ENCODE measurements at places on chromosomes 11 and 22.

DNA sequence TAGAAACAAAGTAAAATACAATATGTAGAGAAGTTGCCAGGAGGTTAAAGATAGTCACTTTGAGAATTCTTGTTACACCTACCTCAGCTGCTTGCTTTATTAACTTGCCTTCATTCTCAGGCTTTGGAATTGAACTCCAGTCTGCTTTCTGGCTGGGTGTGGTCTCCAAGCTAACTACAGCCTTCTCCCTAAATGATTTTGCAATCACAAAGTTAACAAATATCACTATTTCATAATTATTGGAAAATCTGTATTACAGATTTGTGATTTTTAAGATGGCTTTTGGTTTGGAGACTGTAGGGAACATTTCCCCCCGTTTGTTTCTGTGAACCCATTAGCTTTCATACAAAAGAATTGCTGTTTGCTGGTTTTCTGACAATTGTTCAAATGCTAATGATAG is 2.2 kb downstream of the PLAAT5 start:
- DNase-seq, result no peak

DNA sequence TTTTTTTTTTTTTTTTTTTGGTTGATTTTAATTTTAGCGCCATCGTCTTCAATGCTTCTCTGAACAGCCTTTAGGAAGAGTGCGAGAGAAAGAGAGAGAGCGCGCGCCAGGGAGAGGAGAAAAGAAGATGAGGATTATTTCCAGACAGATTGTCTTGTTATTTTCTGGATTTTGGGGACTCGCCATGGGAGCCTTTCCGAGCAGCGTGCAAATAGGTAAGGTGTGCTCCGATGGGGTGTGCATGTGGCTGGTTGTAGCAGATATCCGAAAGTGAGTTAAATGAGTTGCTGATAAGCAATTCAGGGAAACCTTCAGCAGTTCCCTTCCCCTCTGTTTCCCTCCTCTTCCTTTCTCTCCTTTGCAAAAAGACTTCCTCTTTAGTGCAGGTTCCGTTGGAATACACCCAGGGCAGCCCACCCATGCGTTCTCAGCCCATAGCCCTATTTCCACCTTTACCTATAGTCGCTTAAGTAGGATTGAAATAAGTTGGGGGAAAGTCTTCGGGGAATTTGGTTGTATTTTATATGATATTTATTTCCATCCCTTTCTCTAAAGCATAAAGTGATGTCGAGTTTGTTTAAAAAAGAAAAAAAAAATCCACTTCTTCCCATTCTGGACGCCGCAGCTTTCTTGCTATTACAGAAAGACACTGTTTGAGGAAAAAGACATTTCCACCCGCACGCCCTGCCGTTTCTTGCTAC is 1.1 kb downstream of the GRIA4 start:
- DNase-seq, result no peak

- DNase-seq, result no peak
Measured at GRCh38 chr11:120398132-120398531, 61.9 kb downstream of the ARHGEF12 start.

GRCh38 chr11:41872870-41873269 is 413.4 kb upstream of the LRRC4C start:
- DNase-seq, result no peak

- DNase-seq, result no peak
Measured at GRCh38 chr11:134048028-134048427, 20.8 kb upstream of the JAM3 start.

GRCh38 chr22:31532060-31532459 is 35.7 kb downstream of the SFI1 start:
- no peak for DNase-seq

- no peak for DNase-seq
Measured at GRCh38 chr11:26827567-26828081, 105.8 kb upstream of the SLC5A12 start.

- no peak for DNase-seq
Measured at GRCh38 chr11:47251751-47252150, 3.1 kb upstream of the ACP2 start.

DNA sequence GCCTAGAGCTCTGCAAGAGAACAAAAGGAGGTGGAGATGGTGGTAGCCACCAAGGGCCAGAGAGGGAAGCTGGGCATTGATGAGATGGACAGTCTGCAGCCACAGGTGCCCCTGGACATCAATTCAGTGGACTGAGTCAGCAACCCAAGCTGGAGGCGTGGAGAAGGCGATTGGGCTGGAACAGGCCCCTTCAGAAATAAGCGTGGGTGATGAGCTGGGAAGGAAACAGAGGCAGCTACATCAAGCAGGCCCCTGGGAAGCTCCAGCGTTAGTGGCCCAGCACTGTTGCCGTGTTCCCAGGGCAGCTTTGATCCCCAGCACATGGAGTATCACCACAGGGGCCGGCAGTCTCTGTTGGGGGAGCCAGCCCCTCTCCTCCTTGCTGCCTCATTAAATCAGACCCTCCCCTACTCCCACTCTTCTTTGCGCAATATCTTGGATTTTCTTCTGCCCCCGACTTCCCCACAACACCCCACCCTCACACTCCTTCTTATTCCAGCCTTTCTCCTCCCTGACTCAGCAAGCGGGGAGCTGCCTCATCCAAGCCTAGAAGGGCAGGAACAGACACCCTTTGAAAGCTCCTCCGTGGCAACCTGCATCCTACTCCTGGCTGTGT is 31.7 kb upstream of the OAF start:
- no peak for DNase-seq

GRCh38 chr11:9953994-9954626 is 290.2 kb downstream of the SWAP70 start:
- DNase-seq, result no peak
